Left renal cortex interstitium (tissue), 4 donors: ENCODE measurements at places on chromosomes 5 and 9. TPM values are rescaled to one million over a fixed set of nuclear protein-coding genes. Genes with fewer than 3 reads are reported as not detected.

The CACNA1B gene
- polyA plus RNA-seq: 0.11 TPM

The ANKRD33B gene
- polyA plus RNA-seq: 1.7 TPM

The SLC36A3 gene
- polyA plus RNA-seq: not detected

The REEP2 gene
- polyA plus RNA-seq: 8.6 TPM
